Lung (tissue), 17 donors: ENCODE measurements at places on chromosomes 7 and 10. TPM values are rescaled to one million over a fixed set of nuclear protein-coding genes. Genes with fewer than 3 reads are reported as not detected.

DNA sequence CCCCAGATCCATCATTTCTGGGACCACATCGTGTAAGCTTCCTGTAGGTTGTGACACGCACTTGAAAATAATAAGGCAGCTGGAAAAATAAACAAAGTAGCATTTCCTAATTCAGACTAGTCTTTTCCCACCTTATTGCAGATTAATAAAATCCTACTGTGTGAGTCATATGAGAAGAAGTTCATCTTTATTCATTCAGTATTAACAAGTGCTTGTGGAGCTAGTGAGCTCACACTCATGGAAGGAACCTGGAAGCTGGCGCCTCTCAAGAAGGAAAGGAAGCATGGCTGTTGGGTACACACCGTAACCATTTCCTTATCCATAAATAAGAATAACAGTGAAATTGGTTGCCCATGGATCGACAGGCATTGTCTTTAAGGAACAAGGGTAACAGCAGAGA is 152.6 kb upstream of the PFKP start:
- H3K27me3 ChIP-seq, result no peaks in the 10 kb centered on the region
- H3K4me1 ChIP-seq, result no peaks in the 10 kb centered on the region
- DNase-seq, result no peak

DNA sequence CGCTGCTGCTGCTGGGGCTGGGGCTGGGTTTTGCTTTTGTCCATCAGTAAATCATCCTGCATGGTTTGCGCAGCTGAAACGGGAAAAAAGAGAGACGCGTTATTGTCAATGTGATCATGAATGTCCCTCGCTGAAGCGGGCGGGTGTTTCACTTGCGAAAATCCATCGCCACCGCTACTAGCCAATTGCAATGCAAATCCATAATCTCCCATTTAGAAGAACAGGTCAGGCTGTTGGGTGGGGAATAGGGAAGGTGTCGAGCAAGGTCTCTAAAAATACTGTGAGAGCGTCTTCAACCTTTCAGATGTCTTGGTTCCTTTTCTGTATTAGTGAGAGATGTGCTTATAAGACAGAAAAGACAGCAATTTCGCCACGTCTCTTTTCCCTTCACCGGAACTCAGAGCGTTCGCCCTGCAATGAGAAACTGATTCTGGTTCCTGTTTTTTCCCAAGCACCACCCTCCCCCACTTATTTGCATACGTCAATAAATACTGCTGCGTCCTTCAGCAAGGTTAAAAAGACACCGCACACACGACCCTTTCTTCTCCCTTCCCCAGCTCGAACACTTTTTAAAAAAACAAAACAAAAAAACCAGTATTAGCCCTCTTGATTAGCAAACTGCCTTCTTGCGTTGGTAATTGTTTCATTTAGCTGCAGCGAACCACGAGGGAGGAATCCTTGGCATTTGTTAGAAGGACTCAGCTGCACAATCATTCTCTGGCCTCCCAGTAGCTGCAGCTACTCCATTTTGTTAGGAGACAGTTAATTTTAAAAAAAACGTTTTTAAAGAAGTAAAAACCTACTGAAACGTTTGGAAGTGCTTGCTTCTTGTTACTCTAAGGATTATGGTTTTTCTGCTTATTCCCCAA is 50.4 kb downstream of the CPEB3 start:
- peak; percentile 90 for DNase-seq
- peak overlapping the region; percentile 50 for H3K4me3 ChIP-seq
- peaks cover 9% of the 10 kb centered on the region for H3K4me1 ChIP-seq
- H3K27me3 ChIP-seq, result no peaks in the 10 kb centered on the region

- no peak overlapping the region for H3K4me3 ChIP-seq
- DNase-seq, result no peak
- no peak overlapping the region for H3K27ac ChIP-seq
- H3K4me1 ChIP-seq, result no peaks in the 10 kb centered on the region
- H3K27me3 ChIP-seq, result no peaks in the 10 kb centered on the region
- peaks cover 16% of the 10 kb centered on the region for H3K36me3 ChIP-seq
These were observed 52.4 kb downstream of the BZW2 start for GRCh38 chr7:16698200-16698905.

The FAM25G gene
- not detected for polyA plus RNA-seq

The H2BK1 gene
- polyA plus RNA-seq, result not detected

The CABCOCO1 gene
- 11.5 TPM for polyA plus RNA-seq
